ENCODE measurements at places on chromosomes 5 and 9.

GRCh38 chr9:76542360-76542759 lies 83.4 kb downstream of the GCNT1 start:
- no peak for DNase-seq

GRCh38 chr5:68454766-68455165 lies 239.2 kb downstream of the PIK3R1 start:
- DNase-seq: no peak

DNA sequence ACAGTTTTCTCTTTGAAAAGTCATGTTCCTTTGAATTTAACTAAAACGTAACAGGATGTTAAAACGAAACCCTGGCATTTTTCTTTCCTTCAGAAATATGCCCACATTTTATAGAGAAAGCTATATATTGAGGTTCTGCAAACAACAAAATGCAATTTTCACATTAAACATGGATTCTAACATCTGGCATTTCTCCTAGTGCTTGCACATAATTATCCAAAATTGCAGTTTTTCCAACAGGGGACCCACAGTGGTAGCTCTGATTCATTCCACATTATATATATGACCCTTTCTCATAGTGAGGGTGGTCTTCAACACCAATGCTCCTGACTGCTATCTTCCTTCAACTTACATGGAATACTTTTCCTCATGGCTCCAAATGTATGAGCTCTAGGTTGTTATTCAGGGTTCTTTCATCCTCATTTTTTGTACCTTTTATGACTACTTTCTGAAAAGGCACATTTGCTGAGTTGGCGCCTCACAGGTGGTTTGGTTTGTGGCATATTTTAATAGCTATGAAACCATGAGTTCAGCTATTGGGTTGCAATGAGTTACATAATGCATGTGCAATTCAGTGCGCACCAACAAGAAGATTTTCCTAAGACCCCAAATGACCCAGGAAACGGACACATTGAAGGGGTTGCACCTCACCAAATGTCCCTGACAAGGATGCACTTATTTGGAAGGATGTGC lies 551.7 kb downstream of the RAB3C start:
- no peak for DNase-seq

GRCh38 chr5:137097203-137097602 lies 401.9 kb downstream of the SPOCK1 start:
- DNase-seq: no peak

DNA sequence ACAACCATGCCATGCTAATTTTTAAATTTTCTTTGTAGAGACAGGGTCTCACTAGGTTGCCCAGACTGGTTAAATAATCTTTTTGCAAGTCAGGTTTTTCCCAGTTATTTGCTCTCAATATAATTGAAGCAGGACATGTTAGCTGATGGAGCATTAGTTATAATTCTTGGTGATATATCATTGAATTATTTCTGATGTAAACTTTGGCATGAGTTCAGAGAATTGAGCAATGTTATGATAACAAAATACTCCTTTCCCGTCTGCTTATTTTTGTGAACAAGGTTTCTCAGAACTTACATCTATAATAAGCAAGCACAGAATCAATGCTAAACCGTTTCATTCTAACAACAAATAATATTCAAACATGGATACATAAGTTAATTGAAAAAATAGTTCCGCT lies 37.8 kb downstream of the BHMT start:
- no peak for DNase-seq

DNA sequence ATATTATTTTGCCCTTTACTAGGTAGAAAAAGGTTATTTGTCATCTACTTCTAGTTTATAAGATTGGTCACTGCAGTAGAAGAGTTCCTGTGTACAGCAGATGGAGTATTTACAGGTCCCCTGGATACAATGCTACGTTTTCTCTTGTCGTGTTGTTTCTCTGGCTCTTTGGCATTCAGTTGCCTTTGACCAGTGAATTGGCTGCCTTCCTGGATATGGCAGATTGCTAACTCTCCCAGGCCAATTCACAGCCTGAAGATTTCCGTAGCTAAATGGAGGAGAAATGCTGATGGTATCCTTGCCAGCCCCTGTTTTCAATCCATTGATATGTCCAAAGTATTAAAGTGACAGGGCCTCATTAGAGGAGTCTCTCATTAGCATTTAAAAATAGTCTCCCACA lies 32.5 kb upstream of the GNAQ start:
- no peak for DNase-seq

DNA sequence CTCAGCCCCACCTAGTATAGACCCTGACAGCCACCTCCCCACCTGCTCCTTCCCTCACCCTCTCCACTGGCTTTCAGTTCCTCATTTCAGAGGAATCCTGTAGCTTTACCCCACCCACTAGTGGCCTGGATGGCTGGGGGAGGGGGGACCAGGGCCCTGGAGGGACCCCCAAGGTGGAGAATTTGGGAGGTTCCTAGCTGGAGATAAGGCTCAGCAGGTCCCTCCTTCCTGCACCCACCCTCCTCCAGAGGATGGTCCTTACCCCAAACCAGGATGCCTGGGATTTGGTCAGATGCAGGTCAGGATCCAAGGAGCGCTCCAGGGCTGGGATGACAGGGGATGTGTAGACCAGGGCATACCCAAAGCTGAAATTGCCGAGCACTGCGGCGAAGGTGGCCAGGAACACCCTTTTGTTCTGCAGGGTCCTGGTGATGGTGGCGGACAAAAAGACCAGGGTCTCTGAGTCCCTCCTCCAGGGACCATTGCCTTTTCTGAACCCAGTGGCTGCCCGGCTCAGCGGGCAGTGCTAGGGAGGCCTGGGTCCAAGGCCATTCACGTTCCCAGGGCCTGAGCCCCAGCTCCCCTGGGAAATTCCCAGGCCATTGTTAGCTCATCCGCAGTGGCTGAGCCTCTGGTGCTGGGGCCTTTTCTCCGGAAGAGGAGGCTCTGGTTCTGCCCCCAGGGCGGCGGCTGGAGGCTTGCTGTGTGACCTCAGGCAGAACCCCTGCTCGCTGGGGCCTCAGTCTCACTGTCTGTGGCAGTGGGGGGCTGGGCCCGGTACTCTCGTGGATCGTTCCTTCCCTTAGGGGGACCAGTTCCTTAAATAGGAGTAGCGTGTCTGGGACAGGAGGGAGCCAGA lies 678 bp downstream of the SLC2A6 start:
- DNase-seq: no peak

- DNase-seq: no peak
Observed at GRCh38 chr9:92607773-92608172, 62.2 kb downstream of the IPPK start.

- no peak for DNase-seq
Observed at GRCh38 chr5:80250801-80251200, 5.0 kb downstream of the SERINC5 start.
